ENCODE measurements at places on chromosomes 5 and 9.

GRCh38 chr9:93357649-93358048, 93.8 kb upstream of the FAM120A start:
- no peak for DNase-seq

GRCh38 chr5:55636683-55637082, 75.4 kb downstream of the SLC38A9 start:
- no peak for DNase-seq

- DNase-seq: no peak
Measured at GRCh38 chr9:117715411-117715989, 11.3 kb downstream of the TLR4 start.

DNA sequence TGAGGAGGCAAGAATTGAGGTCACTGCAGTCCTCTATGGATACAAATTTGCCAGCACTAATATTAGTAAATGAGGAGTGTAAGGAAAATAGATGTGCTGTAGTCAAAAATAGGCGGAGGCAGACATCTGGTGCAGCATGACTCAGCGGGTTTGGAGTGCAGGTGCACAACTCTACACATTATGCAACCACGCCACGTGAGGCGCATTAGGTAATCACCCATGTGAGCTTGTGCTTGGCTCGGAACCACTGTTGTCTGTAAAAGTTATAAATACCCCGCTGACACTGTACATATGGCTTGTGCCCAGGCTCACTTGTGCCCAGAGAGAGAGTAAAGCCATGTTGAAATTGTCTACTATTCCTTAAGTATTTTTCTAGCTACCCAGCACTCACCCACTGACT, 623.5 kb upstream of the NUDT12 start:
- DNase-seq: no peak

GRCh38 chr5:134209477-134210245, 16.2 kb downstream of the PPP2CA start:
- DNase-seq: no peak

DNA sequence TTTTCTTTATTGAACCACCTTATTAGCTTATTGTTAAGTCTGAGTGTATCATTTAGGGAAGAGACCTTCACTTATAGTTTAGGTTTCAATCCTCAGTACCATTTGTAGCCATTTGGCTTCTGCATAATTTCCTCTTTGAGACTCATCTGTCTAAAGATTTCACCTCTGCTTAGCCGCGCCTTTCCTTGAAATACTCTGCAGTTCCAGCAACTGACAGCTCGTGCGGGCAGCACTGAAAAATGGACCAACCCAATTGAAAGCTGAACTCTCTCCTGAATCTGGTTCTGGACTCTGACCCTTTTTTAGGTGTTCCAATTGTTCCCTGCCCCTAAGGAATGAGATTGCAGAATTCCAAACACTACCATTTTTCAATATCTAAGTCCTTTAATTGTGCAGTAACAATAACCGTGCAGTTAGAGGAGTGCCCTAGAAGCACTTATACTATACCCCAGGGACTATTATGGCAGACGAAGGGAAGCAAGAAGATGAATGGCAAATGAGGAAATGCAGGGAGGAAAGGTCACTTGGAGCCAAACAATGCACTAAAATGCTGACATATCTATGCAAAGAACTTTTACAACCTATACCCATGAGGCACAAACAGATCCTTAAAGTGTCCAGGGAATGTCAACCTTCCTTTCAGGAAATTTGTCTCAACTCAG, 50.1 kb upstream of the PDE4D start:
- DNase-seq: no peak

GRCh38 chr5:143752165-143752850, 59.7 kb upstream of the HMHB1 start:
- no peak for DNase-seq

DNA sequence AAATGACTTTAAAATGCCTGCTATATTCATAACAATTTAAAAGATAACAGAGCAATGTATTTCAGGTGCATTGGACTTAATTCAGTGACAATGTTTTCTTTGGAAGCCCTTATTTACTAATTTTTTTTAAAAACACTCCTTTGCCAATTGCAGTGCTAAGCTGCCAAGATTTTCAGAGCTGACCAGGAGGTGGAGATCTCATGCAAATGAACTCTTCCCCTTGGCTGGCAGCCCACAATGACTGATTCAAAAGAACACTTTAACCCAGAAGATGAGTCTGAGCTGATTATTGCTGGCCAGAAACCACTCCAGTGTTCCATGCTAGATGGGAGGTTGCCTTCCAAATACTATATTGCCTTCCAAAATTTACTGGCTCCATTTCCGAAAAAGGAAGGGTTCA, 128.3 kb upstream of the CCNH start:
- DNase-seq: peak; percentile 94

DNA sequence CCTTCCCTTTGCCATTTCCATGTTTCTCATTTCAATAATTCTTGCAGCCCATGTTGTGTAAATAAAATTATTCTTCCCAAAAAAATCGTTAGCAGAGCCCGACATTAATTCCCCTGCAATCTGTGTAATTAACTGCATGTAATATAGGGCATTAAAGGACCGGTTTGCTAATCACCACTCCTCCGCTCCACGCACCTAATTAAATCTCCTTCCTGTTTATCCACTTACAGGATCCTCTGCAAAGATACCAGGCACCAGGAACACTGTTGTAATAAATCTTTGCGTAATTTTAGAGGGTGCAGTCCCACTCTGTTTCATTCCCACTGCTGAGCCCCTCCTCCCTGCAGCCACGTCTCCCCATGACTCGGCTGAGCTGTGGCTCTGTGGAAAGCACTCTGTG, 105.0 kb upstream of the PPP1R26 start:
- no peak for DNase-seq

GRCh38 chr5:58459146-58460001, 512 bp downstream of the PLK2 start:
- DNase-seq: peak; percentile 12

GRCh38 chr5:84403773-84404172, 19.1 kb upstream of the EDIL3 start:
- DNase-seq: no peak

DNA sequence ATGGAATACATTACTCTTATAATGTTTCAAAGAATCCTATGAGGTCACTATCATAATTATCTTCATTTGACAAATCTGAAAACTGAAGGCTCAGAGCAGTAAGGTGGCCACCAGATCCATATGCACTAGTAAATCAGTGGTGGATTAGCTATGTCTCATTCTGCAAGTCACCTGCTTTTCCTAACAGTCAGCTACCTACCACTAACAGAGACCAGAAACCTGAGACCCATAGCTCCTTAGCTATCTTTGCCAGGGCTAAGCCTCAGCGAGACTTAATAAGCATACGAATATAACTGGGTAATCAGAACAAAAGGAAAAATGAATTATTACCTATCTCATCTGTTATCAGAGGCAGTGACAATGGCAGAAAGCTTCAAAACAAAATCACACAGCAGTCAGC, 118.7 kb downstream of the AUH start:
- DNase-seq: no peak

GRCh38 chr9:35646153-35646532, 4.6 kb downstream of the SIT1 start:
- no peak for DNase-seq

DNA sequence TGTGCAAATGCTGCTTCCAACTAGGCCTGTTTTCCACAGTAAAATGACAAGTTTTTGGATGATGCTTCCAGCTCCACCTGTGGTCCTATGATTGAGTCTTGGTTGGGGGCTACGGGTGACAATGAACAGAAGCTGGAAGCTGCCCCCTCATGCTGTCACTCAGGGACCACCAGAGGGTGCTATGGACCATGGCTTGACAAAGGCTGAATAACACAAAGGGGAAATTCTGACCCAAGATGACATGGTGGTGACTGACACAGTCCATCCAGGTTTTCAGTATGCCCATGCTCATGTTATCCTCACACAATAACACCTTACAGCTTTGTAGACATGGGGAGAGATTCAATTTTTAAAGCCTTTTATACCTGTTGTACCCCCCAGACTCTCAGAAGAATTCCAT, 23.9 kb upstream of the SAP30L start:
- no peak for DNase-seq

DNA sequence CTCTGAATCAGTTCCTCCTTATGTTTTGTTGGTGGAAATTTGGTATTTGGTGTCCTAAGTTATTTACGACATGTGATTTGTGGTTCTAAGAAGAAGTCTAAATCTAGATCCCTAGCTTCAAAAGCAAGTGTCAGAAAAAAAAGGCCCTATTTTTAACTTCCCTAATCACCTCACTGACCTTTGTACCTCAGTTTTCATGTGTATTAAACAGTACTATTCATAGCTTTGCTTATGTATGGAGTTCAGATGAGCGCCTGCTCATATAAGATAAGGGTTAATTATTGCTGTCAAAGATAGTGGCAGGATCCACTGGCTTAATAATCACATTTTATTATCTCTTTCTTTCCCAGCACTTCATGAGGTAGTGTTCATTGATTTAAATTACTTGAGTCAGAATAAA, 318.2 kb downstream of the PARP8 start:
- DNase-seq: no peak

DNA sequence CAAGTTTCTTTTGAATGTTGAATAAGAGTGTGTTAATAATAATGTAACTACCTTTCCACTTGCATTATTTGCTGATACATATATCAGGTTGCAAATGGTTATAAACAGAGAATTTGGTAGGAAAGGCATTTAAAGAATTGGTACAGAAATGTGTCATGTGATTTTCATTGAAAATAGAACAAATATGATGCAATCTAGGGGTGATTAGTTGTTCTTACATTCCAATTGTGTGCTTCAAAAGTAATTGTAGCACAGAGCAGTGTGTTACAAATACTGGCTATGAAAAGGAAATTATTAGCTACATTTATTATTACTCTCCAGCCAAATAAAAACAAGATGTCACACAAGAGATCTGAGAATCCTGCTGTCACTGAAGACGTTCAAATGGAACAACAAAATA, 61.8 kb upstream of the PRDM9 start:
- DNase-seq: no peak

DNA sequence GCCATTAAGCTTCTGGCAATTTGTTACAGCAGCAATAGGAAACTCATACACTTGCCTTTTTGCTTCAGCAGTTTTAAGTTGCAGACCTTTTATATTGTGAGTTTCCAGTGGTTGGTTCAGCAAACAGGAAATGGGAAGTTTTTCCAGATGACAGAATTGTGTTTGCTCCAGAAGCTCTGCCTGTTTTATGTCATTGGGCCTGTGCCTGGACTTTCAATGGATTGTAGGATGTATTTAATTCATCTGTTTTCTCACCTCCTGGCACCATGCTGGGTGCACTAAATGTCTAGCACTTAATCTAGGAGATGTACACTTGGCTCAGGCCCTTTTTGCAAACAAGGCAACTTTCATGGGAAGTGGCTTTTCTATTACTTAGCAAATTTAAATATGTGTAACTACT, 100.4 kb upstream of the CLINT1 start:
- DNase-seq: no peak

- no peak for DNase-seq
Measured at GRCh38 chr9:79742110-79742721, 170.5 kb downstream of the TLE4 start.

GRCh38 chr5:169609716-169610115, 26.1 kb downstream of the SPDL1 start:
- DNase-seq: no peak

DNA sequence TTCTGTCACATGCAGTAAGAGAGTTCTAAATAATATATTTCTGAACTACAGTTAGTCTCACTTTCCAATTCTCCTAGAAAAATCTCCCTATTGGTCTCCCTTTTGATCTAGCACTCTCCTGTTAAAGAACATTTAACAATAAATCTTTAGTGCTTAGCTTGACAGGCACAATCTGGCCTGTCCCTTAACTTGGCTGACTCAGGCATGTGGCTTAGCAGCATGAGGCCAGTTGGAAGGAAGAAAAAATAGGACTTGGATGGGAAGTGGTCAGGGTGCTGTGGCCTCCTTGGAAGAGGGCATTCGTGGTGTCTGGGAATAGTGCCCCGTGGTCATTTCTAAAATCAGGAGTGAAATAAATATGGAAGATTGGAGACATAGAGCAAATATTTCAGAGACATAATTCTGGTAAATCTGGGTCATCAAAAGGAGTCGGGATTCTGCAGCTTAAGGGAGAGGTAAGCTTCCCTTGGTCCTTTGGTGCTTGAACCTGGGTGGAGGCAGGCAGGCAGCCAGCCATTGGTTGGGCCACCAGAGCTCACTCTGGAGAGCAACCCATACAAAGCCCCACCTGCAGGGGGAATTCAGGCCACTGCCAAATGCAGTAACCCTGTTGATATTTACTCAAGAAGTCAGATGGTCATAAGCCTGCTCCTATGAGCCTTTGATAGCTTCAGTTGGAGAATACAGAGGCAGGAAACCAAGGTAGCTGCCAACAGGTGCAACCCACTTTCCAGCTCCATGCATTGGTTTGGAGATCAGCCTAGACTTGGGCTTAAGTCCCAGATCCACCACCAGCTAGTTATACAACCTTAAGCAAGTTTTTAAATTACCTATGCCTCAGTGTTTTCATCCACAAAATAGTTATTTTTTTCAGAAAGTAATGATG, 28.8 kb upstream of the TLE4 start:
- DNase-seq: no peak

DNA sequence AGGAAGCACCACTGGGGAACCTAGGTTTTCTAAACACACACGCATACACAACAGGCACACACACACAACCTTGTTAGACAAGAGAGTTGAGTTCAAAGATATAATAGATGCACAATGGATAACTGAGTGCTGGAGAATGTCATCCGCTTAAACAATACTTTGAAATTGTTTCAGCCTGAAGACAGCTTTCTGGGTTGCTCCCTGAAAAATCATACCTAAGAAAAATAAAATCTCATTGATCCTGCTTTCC, 126.1 kb downstream of the TMEM161B start:
- no peak for DNase-seq

DNA sequence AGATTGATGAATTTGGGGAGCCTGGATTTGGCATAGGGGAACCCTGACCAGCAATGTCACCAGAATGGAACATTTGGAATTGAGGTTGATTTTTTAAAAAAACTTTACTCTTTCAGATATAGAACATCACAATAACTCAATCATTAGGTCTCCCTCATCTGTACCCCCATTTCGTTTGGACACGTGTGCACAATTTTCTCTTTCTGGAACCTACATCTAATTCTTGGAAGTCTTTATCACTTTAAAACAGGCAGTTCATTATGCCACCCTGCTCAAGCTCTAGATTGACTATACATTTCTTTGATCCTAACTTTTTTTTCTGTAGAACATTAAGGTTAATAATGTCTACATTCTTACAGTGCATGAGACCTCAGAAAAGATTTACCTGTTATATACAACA, 3.7 kb upstream of the SSBP2 start:
- no peak for DNase-seq

DNA sequence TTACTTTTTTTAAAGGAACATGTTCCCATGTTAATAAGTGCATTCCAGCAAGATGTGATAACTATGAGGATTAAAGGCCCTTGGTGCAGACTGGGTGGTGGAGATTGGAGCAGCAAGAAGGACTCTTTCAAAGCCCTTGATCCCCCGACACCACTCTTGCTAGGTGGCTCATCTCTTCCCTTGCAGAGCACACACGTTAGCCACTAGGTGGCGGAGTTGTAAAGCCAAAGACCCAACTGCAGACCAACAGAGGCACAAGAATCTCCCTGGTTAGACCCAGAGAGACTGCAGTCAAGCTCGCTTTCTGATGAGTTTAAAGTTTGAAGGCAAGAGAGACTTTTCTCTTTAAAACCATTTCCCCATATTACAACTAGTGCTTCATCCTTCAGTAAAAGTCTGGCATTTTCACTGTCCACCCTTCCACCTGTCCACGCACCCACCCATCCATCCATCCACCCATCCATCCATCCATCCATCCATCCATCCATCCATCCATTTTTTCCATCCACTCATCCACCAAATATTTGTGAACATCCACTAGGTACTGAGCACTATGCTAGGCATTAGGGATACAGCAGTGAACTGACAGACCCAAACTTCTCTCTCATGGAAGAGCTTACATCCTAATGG, 226.9 kb downstream of the MSX2 start:
- peak; percentile 64 for DNase-seq

- no peak for DNase-seq
Measured at GRCh38 chr9:124452841-124453585, 2.8 kb downstream of the ADGRD2 start.

Measured in head of caudate nucleus (tissue), 42 donors.